ENCODE measurements at places on chromosomes 5 and 9.

- no peak for DNase-seq
Measured at GRCh38 chr9:111598733-111599091, 735 bp downstream of the PTGR1 start.

DNA sequence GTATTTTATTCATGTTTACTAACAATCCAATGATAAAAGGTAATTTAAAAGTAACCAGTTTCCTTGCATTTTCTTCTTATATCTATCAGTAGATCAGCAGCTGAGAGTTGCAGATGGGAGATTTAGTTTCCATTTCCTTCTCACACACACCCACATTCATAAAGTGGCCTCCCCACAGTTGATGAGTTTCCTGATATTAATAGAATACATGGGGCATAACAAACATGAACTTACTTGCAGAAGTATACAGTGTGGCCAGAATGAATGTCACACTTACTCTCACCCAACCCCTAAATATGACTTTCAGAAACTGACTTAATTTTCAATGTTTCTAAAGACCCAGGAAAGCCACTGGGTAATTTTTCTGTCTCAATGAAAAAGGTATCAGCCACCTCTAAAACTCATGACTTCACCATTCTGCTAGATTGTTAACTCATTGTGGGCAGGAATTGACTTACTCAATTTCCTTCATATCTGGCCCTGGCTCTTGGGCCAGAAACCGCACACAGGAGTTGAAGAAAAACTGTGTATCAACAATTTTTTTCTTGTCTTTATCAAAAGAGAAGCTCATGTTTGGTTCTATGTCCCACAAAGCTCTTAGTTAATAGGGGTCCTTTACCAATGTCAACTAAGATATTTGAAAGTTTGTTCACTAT, 63.5 kb upstream of the OSMR start:
- DNase-seq: no peak

DNA sequence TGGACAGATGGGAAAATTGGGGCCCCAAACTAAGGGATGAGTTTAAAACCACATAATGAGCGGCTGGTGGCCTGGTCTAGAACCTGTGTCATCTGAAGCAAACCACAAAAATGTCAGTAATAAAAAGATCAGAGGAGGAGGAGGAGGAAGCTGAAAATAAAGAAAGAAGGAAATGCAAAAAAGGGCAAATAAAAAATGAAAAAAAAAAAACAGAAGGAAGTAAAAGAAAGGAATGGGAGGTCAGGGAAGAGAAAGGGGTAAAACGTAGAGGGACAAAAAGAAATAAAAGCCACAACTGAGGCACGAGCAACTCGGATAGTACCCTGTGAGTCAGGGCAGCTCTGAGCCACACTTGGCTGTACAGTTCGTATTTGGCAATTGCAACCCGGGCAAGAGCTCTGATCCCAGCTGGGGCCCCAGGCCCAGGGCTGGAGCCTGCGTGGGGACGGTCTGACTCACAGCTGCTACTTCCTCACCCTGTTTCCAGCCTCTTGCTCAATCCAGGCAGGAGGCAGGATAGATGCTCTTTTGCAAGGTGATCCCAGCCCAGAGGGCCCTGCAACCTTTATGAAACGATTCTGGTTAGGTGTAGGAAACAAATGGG, 137.9 kb upstream of the TRIM32 start:
- DNase-seq: no peak

- no peak for DNase-seq
Measured at GRCh38 chr5:14451871-14452270, 129.7 kb upstream of the OTULINL start.

DNA sequence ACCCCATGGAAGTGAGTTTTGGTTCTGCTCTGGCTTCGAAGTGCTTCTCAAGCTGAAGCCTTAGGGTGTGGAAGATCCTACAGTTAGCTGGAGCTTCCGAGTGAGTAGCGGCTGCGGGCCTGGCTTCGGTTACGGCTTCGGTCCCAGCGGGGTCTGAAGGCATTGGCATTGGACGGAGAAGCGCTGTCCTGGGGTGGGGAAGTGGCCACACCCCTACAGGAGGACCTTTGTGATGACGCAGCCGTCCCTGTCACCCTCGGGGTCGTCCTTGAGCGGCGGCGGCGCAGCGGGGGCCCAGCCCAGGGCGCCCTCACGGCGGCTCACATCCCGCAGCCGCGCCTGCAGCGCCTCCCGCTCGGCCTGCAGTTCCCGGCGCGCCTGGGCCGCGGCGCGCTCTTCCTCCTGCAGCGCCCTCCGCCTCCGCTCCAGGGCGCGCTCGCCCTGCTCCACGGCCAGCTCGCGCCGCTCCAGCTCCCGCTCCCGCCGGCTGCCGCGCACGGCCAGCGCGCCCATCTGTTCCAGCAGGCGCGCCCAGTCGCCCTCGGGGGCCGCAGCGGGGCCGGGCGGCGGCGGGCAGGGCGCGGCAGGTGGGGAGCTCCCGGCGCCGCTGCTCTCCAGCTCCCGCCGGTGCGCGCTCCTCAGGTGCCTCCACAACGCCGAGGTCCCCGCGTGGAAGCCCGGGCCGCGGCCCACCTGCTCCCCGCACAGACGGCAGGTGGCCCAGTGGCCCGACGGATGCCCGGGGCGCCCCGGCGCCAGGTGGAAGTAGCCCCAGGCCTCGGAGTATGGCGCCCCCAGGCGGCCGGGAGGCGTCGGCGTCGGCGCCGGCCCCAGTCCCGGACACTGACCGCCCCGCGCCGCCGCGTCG, 9.9 kb downstream of the ZBED3 start:
- DNase-seq: peak; percentile 35

- no peak for DNase-seq
Measured at GRCh38 chr9:130050462-130050861, 3.2 kb upstream of the GPR107 start.

- DNase-seq: peak; percentile 28
Measured at GRCh38 chr5:78295035-78295961, 800 bp upstream of the AP3B1 start.

DNA sequence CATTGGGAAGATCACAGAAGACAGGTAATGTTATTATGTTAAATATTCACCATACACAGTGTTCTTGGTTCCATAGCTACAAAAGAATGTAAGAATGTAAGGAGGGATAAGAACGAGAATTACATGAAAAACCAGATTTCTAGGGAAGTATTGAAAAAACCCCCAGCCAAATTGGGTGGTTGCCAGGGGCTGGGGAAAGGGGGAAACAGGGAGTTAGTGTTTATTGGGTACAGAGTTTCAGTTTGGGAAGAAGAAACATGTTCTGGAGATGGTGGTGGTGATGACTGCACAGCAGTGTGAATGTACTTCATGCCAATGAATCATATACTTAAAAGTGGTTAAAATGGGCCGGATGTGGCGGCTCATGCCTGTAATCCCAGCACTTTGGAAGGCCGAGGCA, 40.3 kb downstream of the GLRX start:
- no peak for DNase-seq

Data from activated T-helper 1 cell treated with Interleukin-2 at 50 U/mL for 16 hours (primary cell).